ENCODE measurements at places on chromosomes 6 and 20.

DNA sequence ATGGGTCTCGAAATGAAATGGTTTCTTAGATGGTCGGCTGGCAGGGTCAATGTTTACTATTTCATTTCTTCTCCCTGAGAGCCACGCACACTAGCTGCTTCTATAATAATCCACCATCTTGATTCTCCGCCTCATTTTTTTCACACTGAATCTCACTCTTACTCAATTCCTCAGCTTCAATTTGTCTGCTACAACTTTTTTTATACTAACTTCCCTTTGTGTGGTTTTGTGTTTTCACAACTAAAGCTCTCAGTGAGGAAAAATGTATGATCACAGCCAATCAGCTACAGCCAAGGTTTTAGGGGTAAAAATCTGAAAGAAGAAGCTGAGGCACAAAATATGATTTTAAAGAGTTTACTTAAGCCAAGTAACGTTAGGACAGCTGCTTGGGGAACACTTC is 1309.4 kb downstream of the EPHA7 start:
- no peaks in the 10 kb centered on the region for H3K4me1 ChIP-seq
- no peaks in the 10 kb centered on the region for H3K36me3 ChIP-seq
- no peak overlapping the region for H3K4me3 ChIP-seq

- DNase-seq = no peak
- peaks cover 5% of the 10 kb centered on the region for H3K27me3 ChIP-seq
- no peaks in the 10 kb centered on the region for H3K36me3 ChIP-seq
- no peaks in the 10 kb centered on the region for H3K4me1 ChIP-seq
- no peak overlapping the region for H3K27ac ChIP-seq
- no peak overlapping the region for H3K4me3 ChIP-seq
Observed at GRCh38 chr6:82836022-82836575, 229.5 kb downstream of the UBE3D start.

DNA sequence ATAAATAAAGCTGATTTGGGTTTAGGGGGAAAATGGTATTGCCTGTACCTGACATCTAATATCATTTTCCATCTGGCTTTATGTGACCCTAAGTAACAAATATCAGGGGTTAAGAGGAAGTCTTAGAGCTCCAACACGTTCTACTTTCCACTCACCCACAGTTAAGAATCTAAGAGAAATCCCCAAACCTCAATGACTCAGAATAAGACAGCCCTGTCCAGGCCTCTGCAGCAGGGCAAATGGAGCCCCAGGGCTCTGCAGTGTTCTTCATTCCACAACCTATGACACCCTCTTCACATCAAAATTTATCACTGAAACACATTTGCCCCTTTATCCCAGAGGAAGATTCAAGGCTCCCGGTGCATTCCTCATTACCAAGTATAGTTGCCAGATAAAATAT is 20.3 kb upstream of the TENT5A start:
- H3K27ac ChIP-seq = no peak overlapping the region
- peaks cover 1% of the 10 kb centered on the region for H3K4me1 ChIP-seq
- peak; percentile 60 for DNase-seq
- H3K27me3 ChIP-seq = no peaks in the 10 kb centered on the region
- H3K36me3 ChIP-seq = no peaks in the 10 kb centered on the region

DNA sequence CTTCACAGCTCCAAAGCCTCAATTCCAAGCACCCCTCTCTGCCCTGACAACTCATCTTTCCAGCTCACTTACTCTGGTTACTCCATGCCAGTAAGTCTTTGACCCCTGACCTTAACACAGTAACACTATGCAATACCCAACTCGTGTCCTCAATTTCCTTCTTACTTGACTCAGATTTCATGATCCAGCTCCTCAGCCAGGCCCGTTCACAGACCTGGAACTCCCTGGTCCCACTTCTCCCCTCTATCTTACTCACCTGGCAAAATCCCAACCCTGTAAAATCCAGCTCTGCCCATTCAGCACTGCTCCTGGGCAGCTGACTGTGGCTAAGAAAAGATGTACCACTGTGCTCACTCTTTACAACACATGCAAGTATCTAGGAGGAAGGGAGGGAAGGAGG is 7.9 kb downstream of the GNL1 start:
- H3K36me3 ChIP-seq = peaks cover 19% of the 10 kb centered on the region
- no peak overlapping the region for H3K4me3 ChIP-seq
- no peaks in the 10 kb centered on the region for H3K27me3 ChIP-seq
- no peak overlapping the region for H3K27ac ChIP-seq
- no peak for DNase-seq
- no peaks in the 10 kb centered on the region for H3K4me1 ChIP-seq

DNA sequence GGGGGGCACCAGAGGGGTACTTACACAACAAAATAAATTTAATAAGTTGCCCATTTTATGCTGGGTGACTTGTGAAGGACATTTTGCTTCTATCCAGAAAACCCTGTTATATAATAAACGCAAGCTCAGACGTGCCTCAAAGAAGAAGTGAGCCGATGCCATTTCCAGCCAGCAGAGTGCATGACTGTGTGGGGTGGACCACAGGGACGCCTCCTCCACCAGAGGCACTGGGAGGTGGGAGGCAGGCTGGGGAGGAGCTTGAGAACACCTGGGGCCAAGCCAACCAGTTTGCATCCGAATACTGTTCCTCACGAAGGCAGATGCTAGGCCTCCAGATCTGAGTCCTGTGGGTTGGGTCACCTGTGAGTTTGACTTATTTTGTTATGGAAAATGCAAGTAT is 363.8 kb downstream of the RNGTT start:
- H3K4me1 ChIP-seq = no peaks in the 10 kb centered on the region
- H3K27ac ChIP-seq = no peak overlapping the region
- no peak overlapping the region for H3K4me3 ChIP-seq
- no peaks in the 10 kb centered on the region for H3K27me3 ChIP-seq
- DNase-seq = no peak
- no peaks in the 10 kb centered on the region for H3K36me3 ChIP-seq

GRCh38 chr6:54876365-54876764 is 29.8 kb downstream of the FAM83B start:
- H3K4me1 ChIP-seq = no peaks in the 10 kb centered on the region
- DNase-seq = no peak
- H3K4me3 ChIP-seq = no peak overlapping the region
- H3K27me3 ChIP-seq = no peaks in the 10 kb centered on the region
- no peaks in the 10 kb centered on the region for H3K36me3 ChIP-seq

- no peak overlapping the region for H3K4me3 ChIP-seq
- H3K27ac ChIP-seq = no peak overlapping the region
- H3K36me3 ChIP-seq = no peaks in the 10 kb centered on the region
Observed at GRCh38 chr6:19991176-19991575, 154.0 kb downstream of the ID4 start.

GRCh38 chr20:64029293-64030117 is 6.5 kb upstream of the C20orf204 start:
- no peaks in the 10 kb centered on the region for H3K27me3 ChIP-seq
- DNase-seq = no peak
- H3K36me3 ChIP-seq = peaks cover 7% of the 10 kb centered on the region
- H3K27ac ChIP-seq = no peak overlapping the region
- no peaks in the 10 kb centered on the region for H3K4me1 ChIP-seq
- H3K4me3 ChIP-seq = no peak overlapping the region

- peaks cover 21% of the 10 kb centered on the region for H3K36me3 ChIP-seq
- H3K4me3 ChIP-seq = no peak overlapping the region
- no peaks in the 10 kb centered on the region for H3K4me1 ChIP-seq
- H3K27me3 ChIP-seq = no peaks in the 10 kb centered on the region
- H3K27ac ChIP-seq = no peak overlapping the region
Observed at GRCh38 chr6:15523679-15524630, 138.9 kb downstream of the DTNBP1 start.

GRCh38 chr6:26392932-26393636 is 9.0 kb upstream of the BTN3A1 start:
- no peak for DNase-seq
- no peak overlapping the region for H3K27ac ChIP-seq
- H3K27me3 ChIP-seq = no peaks in the 10 kb centered on the region

DNA sequence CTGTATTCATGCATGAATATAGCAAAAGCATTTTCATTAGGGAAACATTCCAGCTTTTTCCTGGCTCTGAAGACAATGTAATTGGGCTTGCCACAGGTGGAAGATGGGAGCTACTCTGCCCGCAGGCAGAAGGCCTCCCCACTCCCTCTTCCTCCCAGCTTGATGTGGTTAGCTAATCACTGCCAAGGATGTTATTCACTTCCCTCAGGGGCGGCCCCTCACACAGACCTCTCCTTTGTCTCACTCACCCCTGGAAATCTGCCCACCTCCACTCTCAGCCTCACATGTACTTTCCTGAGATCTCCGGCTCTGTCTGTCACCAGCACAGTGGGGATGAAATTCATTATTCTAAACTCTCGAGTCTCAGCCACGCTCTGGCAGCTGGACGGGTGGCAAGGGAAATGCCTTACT is 100.7 kb downstream of the ANKRD60 start:
- H3K4me3 ChIP-seq = no peak overlapping the region
- H3K27me3 ChIP-seq = peaks cover 5% of the 10 kb centered on the region
- H3K27ac ChIP-seq = no peak overlapping the region
- DNase-seq = peak; percentile 98
- H3K36me3 ChIP-seq = no peaks in the 10 kb centered on the region

DNA sequence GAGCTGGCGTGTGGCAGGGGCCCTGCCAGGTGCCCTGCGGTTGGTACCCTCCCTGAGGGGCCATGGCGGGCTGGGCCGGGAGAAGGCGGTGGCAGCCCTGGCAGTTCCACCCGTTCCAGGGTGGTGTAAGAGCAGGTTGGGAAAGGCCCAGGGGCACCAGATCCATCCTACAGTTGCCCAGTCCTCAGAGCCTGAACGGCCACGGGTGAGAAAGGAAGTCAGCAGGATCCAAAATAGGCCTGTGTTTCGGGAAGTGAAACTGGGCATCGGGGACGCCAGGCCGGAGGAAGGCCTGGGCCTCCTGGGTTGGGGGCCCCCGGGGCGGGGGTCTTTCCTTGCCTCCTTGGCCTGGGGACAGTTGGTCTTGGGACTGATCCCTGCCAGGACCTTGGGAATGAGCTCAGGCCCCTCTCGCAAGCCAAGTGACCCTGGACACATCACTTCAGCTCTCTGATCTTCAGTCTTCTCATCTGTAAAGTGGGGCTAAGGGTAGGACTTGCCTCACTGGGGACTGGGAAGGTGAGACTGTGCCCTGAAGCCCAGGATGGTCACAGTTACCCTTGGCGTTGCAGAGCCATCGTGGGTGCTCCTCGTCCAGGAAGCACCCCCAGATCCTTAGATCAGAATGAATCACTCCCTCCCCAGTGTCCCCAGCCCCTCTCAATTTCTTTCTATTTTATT is 18.1 kb upstream of the NOL4L start:
- no peaks in the 10 kb centered on the region for H3K36me3 ChIP-seq
- no peak overlapping the region for H3K4me3 ChIP-seq
- H3K4me1 ChIP-seq = no peaks in the 10 kb centered on the region
- no peak for DNase-seq
- H3K27ac ChIP-seq = no peak overlapping the region

DNA sequence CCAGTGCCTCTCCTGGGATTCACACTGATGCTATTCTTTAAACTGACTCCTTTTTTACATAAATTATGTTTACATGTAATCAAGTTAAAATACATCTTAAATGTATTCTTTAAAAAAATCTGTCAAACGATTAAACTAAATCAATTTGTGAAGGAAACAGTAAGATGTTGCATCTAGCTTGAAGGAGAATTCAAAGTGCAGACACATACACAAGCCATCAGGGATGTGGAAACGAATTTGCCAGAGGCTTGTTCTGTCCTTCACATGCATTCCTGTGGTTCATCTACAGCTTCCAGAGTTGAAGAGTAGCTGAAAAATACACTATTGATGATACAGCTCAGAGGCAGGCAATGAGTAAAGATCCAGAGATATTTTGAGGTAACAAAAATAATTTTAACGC is 7.3 kb upstream of the BPIFB3 start:
- no peak for DNase-seq
- no peaks in the 10 kb centered on the region for H3K27me3 ChIP-seq
- no peaks in the 10 kb centered on the region for H3K36me3 ChIP-seq
- no peak overlapping the region for H3K4me3 ChIP-seq
- H3K27ac ChIP-seq = no peak overlapping the region

GRCh38 chr6:7343546-7344475 is 30.8 kb upstream of the SSR1 start:
- no peak overlapping the region for H3K4me3 ChIP-seq
- H3K27ac ChIP-seq = no peak overlapping the region
- H3K4me1 ChIP-seq = no peaks in the 10 kb centered on the region
- peaks cover 2% of the 10 kb centered on the region for H3K27me3 ChIP-seq
- no peaks in the 10 kb centered on the region for H3K36me3 ChIP-seq

DNA sequence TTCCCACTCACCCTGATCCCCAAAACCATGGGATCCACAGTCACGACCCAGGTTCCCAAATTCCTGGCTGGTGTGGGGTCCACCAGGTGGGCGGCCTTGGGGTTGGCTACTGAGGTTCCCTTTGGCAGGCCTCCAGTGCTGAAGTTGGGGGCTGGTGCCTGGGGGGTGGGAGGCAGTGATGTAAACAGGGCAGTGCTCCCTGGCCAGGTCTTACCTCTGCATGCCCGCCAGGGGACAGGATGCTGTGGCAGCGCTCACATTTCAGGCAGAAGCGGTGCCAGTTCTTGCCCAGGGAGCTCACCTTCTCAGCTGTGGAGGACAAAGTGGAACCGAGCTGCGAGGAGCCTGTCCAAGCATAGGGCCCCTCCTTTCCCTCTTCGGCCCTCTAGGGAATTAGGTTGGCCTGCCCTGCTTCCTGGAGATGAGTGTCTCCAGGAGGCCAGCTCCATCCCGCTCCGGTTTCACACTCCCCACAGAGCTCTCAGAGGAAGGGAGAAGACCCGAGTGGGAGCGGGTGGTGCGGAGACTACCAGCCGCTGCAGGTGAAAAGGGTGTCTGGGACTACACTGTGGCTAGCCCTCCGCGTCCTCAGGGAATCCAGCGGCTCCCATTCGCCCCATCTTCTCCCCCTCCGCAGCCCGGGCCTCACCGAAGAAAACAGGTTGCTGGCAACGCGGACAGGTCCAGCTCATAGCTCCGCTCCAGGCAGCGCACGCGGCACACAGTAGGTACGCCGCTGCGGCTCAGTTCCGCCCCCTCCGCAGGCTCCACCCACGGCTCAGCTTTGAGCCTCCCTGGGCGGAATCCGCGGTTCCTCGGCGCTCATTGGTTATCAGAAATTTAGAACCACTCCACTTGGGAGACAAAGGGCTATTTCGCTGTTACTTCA is at the start of gene CRIP3:
Gene CRIP3, minus strand, starts transcription at position 726 of the 889 bp plus-strand sequence. Its CDS starts 34 bp downstream, at position 692.
- H3K27me3 ChIP-seq = peaks cover 7% of the 10 kb centered on the region
- H3K36me3 ChIP-seq = no peaks in the 10 kb centered on the region
- H3K27ac ChIP-seq = no peak within 1 kb of the TSS
- H3K4me1 ChIP-seq = no peaks in the 10 kb centered on the region
- DNase-seq = no peak
- no peak within 1 kb of the TSS for H3K4me3 ChIP-seq

- no peak overlapping the region for H3K4me3 ChIP-seq
- no peak for DNase-seq
- no peaks in the 10 kb centered on the region for H3K27me3 ChIP-seq
- no peak overlapping the region for H3K27ac ChIP-seq
- H3K4me1 ChIP-seq = no peaks in the 10 kb centered on the region
Observed at GRCh38 chr6:7628909-7629308, 38.9 kb downstream of the SNRNP48 start.

DNA sequence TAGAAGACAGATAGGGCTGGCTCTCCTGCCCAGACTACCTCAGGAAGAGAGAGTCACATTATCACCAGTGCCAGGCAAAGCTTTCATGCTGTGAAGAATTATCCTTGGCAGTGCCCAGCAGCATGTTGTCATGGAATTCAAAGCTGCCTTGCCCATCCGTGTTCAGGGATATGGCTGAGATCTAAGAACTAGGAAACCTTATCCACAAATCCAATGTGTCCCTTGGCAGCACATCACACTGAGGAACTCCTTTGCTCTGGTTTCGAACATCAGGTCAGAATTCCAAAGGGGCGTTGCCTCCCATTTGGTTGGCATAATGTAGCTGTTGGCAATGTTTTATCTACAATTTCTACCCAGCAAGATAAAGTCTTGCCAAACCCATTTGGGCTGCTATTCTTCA is 52.7 kb downstream of the ADGRF1 start:
- H3K27ac ChIP-seq = no peak overlapping the region
- no peaks in the 10 kb centered on the region for H3K36me3 ChIP-seq
- no peak for DNase-seq
- H3K27me3 ChIP-seq = no peaks in the 10 kb centered on the region
- peaks cover 21% of the 10 kb centered on the region for H3K4me1 ChIP-seq
- no peak overlapping the region for H3K4me3 ChIP-seq

Data from astrocyte (in vitro differentiated cells and primary cell).